ENCODE measurements at places on chromosomes 11 and 22.

- no peak for DNase-seq
Observed at GRCh38 chr11:35629914-35630313, 11.7 kb downstream of the FJX1 start.

GRCh38 chr11:72842126-72842525 lies 27.9 kb downstream of the ATG16L2 start:
- no peak for DNase-seq

- DNase-seq = no peak
Observed at GRCh38 chr11:88779577-88779976, 286.2 kb downstream of the GRM5 start.

GRCh38 chr11:130706572-130706971 lies 209.7 kb downstream of the SNX19 start:
- no peak for DNase-seq

- no peak for DNase-seq
Observed at GRCh38 chr22:49519117-49519737, 308.4 kb downstream of the BRD1 start.

DNA sequence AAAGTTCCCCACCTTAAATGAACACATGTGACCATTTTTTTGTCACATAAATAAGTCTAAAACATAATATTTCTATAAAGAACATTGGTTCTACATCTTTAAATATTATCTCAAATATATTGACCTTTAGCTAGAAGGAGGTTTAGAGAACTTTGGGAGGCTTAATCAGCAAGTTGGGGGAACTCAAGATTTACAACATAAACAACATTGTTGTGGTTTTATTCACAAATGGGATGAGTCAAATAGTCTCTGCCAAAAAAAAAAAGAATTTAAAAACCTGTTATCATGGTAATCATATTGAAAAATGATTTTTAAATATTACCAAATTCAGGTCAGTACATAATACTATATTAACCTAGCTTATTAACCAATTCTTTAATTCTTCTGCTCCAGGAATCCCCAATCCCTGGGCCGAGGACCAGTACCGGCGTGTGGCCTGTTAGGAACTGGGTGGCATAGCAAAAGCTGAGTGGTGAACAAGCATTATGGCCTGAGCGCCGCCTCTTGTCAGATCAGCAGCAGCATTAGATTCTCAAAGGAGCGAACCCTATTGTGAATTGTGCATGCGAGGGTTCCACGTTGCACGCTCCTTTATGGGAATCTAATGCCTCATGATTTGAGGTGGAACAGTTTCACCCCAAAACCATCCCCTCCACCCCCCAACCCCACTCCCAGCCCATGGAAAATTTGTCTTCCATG lies 98.2 kb downstream of the RDX start:
- DNase-seq = no peak

DNA sequence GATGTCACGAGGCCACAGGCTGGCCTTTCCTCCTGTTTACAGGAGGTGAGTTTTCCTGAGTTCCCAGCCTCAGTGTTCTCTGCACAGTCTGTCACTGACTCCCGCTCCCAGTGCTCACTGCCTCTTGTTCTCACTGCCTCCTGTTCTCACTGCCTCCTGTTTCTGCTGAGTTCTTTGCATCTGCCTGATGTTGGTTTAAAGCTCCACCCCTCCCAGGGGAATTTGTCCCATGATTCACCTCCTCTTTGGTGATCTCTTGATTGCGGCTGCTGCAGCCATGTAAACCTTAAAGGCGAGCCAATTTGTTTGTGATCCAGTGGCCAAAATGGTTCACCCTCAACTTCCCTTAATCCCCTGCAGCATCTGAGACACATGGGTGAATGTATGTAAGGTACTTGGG lies 6.0 kb upstream of the TUBA8 start:
- DNase-seq = no peak

DNA sequence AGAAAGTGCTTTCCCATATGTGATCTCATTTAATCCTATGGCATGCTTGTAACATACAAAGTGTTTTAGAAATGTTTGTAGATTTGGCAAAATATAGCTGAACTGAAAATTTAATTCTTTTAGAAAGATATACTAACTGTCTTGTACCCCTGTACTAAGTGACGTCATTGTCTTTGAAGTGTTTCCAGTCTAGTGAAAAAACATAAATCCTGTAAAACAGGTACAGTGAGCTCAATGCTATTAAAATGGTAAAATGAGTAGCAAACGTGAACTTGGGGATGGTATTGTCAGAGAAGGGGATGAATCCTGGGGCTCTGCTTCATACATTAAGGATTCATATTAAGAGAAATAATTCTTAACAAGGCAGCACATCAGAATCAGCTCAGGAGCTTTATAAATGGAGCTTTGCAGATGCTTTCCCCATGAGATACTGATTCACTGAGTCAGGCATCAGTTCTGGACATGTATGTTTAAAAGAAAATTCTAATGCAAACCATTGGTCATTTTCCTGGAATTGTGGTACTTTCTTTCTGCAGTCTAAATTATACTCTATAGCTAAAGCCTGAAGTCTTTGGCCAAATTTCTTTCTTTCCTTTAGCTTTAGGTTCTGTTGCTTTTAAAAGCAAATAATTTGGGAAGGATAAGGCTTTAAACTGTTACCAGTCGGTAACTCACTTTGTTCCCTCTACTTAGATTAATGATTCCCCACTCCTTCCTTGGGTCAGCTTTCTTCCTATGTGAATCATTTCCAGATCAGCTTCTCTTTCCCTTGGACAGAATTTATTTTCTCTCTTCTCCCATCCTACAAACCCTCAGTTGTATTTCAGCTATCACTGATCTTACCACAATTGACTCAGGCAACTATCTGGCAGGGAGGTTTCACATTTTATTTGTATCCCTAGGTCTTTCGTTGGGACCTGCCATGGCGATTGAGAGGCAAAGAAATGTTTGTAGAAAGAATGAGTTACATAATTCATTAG lies 57.5 kb upstream of the DDI1 start:
- DNase-seq = no peak

DNA sequence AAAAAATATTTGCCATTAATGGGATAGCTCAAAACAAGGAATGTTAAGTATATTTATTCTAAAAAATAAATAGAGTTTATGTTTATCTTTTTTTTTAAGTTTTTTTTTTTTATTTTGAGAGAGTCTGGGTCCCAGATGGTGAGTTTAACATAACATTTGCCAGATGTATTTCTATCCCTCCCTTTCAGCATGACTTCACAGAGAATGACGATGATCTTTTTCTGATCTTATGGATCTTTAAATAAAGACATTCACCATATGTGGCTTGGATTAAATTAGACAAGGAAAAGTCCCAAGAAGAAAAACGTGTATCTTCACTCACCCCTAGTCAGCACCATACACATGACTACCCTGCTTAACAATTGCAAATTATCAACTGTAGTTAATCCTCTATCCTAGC lies 839.8 kb upstream of the CNTN5 start:
- no peak for DNase-seq

DNA sequence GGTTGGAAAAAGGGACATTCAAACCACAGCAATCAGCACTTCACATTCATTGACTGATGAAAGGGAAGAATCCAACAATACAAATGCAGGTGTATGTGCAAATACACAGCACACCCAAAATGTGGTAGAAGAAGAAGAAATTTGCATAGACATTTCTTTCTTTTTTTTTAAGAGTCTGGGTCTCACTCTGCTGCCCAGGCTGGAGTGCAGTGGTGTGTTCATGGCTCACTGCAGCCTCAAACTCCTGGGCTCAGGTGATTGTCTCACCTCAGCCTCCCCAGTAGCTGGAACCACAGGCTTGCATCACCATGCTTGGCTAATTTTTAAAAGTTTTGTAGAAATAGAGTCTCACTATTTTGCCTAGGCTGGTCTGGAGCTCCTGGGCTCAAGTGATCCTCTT lies 21.9 kb downstream of the CARS1 start:
- DNase-seq = no peak

GRCh38 chr11:85709941-85710702 lies 24.1 kb upstream of the CCDC89 start:
- no peak for DNase-seq

DNA sequence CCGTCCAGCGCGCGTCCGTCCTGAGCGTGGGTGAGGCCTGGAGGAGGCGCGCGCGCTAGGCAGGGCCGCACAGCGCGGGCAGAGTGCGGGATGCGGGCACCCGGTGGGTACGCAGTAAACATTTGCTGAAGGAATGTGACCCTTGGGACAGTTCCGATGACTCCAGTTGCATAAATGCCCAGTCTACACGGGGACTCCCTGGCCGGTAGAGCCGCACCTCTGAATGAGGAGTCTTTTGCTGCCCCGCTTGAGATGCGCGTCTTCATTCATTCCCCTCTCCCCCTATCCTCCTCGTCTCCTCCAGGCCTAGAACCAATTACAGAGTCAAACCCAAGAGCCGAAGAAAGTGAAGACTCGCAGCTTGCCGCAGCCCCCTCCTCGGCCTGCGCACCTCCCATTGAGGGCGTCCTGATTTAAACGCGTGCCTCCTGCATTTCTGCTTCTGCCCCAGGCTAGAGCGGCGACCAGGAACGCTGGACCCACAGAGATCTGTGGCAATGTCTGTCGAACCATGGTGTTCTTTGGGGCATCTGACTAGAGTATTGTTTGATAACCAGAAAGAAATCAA lies 729 bp upstream of the CHKB start:
- DNase-seq = no peak

DNA sequence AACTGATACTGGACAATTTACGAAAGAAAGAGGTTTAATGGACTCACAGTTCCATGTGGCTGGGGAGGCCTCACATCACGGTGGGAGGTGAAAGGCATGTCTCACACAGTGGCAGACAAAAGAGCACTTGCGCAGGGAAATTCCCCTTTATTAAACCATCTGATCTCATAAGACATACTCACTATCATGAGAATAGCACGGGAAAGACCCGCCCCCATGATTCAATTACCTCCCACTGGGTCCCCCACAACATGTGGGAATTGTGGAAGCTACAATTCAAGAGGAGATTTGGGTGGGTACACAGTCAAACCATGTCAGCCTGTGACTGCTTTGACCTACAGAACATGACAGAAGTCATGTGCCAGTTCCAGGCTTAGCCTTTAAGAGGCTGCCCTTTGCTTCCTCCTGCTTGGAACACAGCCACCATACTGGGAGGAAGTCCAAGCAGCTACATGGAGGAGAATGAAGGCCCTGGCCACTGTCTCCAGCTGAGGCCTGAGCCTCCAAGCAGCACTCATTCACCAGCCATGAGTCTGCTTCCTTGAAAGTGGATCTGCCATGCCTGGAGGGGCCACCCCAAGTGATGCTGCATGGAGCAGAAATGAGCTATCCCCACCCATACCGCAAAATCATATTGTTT lies 10.9 kb upstream of the GAL start:
- DNase-seq = no peak

DNA sequence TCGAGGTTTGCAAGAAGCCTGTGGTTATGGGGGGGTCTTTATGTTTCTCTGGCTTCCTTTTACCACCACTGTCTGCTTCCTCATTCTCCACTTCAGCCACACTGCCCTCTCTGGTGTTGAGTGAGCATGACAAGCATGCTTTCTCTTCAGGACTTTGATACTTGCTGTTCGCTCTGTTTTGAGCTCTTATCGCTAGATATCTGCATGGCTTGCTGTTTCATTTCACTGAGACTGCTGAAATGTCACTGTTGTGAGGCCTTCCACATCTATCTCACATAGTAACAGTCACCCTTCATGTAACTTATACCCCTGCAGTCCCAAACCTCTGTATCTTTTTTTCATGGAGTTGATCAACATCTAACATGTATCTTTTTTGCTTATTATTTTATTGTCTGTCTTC lies 59.8 kb downstream of the TMEM135 start:
- DNase-seq = peak; percentile 9

DNA sequence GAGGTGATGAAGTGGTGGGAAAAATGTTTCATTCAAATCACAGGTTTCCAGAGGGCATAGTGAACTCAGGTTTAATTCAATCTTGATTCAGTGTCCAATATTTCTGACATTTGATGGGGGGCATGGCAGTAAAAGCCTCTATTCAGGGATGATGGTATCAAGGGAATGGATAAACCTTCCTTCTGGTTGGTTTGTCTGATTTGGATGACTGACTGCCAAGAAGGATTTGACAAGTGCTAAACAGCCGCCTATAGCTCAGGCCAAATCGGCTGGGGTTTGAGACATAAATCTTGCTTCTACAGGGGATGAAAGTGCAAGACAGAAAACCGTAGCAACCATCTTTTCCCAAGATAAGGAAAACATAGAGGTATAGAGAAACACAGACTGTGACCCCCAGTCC lies 121.8 kb upstream of the C11orf87 start:
- DNase-seq = no peak

- no peak for DNase-seq
Observed at GRCh38 chr11:16000065-16000464, 356.3 kb downstream of the SOX6 start.

DNA sequence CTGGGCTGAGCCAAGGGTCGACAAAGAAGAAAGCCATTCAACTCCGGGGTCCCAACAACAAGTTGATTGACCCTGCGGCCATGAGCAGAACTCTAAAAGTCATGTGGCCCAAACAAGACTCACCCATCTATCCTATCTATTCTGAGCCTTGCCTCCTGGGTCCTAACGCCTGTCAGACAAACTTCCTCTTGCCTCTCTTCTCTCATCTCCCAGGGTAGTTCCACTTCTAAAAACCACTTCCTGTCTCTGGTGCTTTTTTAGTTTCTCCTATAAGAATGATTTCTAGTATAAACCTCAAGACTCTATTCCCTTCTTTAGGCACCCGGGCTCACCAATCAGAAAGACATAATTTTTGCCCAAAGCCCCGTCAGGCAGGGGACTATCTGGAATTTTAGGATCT lies 530.2 kb downstream of the DLG2 start:
- no peak for DNase-seq

DNA sequence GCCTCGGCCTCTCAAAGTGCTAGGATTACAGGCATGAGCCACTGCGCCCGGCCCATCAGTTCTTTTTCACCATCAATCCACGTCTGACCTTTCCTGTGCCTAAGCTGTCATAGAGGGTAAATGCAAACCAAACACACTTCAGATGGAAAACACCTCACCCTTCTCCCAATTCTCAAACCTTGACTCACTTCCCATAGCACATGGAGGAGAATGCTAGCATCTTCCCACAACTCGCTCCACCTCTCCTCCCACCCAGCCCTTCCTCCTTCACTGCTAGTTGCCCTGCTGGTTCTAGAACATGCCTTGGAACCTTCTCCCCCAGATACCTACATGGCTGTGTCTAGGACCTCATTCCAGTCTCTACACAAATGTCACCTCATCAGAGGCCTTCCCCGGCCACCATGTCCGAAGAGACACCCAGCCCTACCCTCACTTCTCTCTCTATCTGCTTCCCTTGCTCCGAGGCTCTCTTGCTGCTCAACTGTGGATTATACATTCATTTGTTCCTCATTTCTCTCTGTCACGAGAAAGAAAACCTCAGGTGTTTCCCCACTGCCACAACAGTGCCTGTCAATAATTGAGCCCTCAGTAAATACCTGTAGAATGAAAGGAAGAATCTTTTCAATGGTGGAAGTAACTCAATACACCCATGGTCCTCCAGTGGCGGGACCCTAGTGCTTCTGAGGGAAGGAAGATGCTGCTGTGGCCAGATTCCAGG lies 21.3 kb upstream of the NCF4 start:
- DNase-seq = no peak

DNA sequence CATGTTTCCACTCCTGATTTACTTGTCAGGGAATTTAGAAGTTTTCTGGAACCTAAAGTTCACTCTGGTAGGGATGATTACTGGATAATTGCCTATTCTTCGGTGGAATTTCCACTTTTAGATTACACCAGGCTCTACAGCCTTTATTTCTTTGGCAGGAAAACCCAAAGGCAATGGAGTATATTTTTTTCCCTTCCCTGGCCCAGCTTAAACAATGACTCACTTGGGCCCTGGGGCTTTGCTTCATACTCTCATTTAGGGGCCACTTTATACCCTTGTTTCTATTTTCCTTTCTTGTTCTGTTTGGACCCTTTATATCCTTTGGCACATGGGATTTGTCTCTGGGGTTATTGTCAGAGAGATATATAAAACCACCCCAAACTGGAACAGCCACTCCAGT lies 114.7 kb downstream of the CSTPP1 start:
- DNase-seq = no peak
